NCI-H2029 (cell line): ENCODE measurements at places on chromosomes 6 and 20.

GRCh38 chr6:20211941-20212391 lies 303 bp downstream of the MBOAT1 start:
- peak; percentile 77 for DNase-seq

GRCh38 chr6:36289281-36289878 lies 19.5 kb downstream of the PNPLA1 start:
- DNase-seq: peak; percentile 70

DNA sequence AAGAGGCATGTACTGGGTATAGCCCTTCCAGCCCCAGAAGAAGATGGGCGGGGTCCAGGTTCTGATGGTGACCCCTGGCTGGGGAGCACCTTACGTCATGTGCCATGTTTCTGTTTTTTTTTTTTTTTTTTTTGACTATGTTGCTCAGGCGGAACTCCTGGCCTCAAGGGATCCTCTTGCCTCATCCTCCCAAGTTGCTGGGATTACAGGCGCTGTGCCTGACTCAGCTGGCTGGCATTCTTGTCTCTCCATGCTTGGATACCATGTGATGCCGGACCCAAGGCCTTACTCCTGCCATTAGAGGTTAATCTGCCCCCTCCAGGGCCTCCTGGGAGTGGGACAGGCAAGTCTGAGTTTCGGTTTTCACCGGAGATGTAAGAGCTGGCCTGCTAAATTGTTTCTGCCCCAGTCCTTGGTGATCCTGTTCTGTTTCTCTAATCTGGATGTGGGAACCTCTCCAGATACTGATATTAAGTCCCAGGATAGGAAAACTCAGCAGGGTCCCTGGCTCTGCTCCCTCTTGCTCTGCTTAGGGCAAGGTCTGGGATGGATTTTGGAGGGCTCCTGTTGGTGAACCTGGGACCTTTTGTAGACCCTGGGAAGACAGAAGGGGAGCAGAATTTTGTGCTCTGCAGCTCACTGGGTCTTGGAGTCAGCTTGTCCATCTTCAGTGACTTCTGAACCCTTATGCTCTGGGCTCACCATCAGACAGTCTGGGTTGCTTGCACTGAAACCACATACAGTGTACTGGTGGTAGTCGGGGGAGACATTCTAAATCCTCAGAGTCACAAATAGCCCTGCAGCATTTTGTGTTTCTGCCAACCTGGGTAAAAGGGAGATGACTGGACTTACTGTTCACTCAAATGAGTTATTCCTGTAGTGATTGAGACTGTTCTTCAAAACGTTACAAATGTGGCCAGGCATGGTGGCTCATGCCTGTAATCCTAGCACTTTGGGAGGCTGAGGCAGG lies 45.1 kb downstream of the PTK7 start:
- DNase-seq: no peak

DNA sequence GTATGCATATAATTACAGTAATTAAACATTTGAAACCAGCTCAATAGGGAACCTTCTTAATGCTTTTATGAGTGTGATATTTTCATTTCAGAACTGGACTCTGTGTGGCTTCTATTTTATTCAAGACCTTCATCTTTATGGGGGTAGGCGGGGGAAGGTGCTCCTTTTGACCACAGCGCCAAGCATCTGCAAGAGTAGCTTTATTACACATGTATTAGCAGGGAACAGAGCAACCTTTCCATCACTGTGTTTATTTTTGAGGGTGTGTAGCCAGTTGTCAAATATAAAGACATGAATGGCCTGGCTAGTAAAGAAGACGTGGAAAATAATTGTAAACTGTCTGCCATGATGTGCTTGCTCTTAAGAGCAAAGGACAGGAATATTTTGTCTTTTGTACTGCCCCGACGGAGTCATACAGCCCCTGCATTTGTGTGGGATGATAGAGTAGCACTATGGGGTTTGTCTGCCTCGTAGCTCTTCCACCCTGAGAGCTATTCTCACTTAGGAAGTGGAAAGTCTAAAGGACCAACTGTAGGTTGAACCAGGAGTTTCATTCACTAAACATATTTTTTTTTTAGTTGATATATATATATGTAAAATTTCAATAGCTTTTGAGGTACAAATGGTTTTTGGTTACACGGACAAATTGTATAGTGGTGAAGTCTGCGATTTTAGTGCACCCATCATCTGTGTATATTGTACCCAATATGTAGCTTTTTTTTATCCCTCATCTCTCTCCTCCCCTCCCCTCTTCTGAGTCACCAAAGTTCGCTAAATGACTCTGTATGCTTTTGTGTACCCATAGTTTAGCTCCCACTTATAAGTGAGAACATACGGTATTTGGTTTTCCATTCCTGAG lies 91.2 kb downstream of the CARMIL1 start:
- DNase-seq: peak; percentile 73

DNA sequence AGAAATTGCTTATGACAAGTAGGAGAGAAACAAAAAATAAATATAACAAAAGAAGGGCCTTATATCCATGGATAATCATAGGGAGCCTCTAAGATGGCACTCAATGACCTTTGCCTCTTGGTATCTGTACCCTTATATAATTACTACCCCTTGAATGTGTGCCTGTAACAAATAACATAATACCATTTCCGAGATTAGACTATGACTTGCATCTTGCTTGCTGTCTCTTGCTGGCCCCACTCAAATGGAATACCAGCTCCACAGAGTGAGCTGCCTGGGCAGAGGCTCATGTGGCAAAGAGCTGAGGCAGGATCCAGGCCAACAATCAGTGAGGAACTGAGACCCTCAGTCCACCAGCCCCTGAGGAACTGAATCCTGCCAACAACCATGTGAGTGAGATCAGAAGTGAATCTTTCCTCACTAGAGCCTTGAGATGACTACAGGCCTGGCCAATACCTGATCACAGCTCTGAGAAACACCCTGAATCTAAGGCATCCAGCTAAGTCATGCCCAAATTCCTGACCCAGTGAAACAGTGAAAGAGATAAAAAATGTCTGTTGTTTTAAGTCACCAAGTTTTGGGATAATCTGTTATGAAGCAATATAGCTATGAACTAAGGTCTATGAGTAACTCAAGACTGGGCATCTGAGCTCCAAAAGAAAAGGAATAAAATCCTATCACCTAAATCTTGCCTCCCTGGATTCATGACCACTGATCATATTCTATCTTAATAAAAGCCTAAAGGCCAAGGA lies 5.5 kb downstream of the KATNA1 start:
- DNase-seq: no peak

DNA sequence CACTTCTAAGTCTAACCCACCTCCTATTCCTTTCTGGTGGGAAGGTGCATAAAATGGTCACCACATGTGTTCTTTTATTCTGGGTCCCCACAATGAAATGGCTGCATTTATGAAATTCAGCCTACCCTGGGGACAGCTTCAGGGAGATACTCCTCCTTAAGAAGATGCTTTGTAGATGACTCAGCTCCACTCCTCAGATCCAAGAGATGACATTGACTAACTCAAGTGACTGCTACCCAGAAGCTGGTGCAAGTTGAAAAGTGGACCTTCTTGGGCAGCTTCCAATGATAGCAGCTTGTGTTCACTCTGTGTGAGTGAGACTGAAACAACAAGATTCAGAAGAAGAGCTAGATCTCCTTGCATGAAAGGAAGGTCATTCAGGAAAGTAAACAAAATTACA lies 113.4 kb downstream of the SCP2D1 start:
- peak; percentile 3 for DNase-seq

- no peak for DNase-seq
Measured at GRCh38 chr6:95948324-95948723, 67.5 kb upstream of the FUT9 start.

DNA sequence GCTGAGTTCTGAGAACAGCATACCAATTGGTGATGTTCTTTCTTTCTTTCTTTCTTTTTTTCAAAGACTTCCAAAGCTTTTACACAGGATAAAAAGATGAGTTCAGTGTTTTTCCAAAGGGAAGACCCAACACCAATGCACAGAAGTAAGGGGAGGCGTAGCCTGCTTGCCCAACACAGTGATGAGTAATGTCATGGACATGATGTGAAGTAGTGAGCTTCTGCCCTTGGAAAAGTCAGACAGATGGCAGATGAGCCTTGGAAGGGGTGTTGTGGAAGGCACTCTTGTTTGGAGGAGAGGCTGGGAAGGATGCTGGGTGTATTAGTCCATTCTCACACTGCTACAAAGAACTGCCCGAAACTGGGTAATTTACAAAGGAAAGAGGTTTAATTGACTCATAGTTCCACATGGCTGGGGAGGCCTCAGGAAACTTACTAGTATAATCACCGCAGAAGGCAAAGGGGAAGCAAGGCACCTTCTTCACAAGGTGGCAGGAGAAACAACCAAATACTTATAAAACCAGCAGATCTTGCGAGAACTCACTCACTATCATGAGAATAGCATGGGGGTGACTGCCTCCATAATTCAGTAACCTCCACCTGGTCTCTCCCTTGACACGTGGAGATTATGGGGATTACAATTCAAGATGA lies 12.6 kb downstream of the LRP11 start:
- no peak for DNase-seq

DNA sequence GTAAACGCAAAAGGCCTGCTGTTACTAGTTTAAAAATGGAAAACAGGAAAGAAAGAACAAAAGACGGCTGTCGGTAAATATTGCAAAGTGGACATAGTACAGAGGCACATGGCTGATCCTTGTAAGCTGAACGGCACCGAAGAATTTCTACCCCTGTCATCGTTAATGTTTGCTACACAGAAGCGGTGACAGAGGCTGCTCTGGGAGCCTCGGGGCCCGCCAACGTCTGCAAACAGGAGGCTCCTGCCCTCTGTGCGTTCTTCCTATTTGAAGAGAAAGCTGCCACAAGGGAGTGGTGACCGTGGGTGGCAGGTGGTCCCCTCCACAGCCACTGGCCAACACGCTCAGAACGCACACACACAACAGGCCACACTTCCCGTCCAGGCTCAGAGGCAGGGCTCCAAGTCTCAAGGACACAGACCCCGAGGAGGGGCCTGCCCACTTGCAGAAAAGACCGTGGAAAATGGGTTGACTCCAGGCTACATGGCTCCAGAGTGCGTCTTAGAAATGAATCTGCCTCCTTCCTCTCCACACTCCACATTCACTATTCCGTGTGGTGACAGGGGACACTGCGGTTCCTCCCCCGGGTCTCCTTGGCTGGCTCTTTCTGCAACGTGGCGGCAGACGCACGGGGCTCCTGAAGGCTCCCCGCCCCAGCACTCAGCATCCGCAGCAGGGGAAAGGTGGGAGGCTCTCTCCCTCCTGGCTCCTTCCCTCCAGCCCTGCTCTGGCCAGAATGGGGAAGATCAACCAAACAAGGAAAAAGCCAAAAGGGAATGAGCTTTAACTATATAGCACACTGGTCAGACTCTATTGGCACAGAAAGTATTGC lies 64.5 kb downstream of the GMPR start:
- DNase-seq: peak; percentile 26

GRCh38 chr20:41672282-41672681 lies 54.1 kb upstream of the CHD6 start:
- DNase-seq: no peak

DNA sequence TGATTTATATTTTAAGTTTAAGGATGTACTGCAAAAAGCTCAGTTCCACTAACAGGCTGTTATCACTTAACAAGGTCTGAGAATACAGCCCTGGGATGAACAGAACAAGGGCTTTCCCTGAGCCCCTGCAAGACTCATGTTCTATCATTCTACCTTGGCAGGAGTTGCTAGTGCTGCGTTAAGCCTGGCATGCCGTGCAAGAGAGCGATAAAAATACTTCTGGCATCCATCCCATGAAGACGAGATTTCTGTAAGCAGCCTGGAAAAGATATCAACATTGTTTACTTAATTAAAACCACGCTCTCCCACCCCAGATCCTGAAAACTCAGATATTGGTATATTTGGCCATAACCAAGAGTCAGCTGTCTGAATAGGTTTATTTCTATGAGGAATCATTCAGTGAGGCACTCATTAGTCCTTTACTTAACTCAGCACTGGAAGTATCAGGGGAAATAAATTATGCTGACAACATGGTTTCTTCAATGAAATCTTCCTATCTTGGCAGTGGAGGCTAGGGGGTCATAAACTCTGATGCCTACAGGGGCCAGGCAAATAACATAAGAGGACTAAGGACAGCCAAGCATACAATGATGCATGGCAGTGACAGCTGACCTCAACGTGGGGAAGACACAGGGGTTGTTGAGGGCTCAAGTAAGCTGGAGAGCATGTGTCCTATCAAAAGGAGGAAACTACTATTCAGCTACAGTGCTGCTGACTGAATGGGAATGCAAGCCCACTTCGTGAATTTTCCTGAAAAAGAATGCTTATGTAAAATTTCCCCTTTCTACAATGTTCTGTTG lies 37.6 kb upstream of the LYRM2 start:
- no peak for DNase-seq

- DNase-seq: no peak
Measured at GRCh38 chr6:134081506-134081905, 29.1 kb upstream of the SLC2A12 start.

DNA sequence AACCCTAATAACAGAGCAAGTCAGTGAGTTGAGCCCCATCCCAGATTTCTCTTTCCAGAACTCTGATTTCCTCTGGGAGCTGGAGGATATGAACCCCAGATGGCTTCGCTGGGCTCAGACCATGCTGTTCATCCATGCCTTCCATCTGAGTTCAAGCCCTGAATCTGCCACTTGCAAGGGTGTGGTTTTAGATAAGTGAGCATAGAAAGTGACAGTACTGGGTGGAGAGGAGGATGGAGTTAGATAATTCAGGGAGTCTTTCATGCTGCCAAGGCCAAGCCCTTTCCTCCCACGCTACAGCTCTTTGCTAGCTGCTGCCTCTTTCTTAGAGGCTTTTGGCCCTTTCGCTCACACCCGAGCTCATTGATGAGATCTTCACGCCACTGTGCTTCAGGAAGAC lies 57.2 kb upstream of the MAFB start:
- DNase-seq: no peak

DNA sequence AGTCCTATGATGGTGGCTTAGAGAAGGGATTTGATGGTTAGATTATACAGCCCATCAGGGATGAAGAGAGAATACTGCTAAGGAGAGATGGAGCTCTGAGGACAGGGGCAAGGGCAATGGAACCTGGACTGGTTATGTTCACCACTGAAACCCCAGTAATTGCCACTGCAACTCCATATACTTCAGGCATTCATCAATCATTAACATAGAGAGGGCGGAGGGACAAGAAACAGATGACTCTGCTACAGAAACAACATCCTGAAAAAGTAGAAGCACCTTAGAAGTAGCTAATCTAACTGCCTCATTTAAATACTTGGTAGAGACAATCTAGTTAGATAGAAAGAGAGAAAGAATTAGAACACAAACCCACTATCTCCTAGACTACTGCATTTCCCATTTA lies 89.8 kb downstream of the MDN1 start:
- DNase-seq: no peak

DNA sequence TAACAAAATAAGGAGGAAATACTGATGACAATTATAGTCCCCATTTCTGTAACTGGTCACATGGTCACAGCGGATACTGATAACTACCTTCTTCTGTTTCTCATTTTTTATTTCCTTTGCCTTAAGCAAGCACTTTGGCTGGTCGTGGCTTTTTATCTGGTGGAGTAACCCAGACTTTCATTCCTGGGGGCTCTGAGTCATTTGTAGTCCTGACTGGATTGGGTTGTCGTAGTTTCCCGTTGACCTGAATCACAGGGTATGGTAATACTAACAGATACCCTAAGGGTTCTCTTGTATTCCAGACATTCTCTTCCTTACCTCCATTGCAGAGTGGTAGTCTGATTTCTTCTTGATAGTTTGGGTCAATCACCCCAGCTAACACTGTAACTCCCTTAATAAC lies 500.3 kb upstream of the ADGRB3 start:
- DNase-seq: no peak
